ENCODE measurements at places on chromosomes 3 and 15. TPM values are rescaled to one million over a fixed set of nuclear protein-coding genes. Genes with fewer than 3 reads are reported as not detected.

Gene SLC2A2
- total RNA-seq = not detected

Gene NPAP1
- total RNA-seq = not detected

Gene SERPINI2
- total RNA-seq = not detected

- no peak for DNase-seq
Observed at GRCh38 chr3:119894195-119894594, 112.3 kb downstream of the NR1I2 start.

- DNase-seq = no peak
Observed at GRCh38 chr15:59322056-59322759, 50.5 kb downstream of the MYO1E start.

DNA sequence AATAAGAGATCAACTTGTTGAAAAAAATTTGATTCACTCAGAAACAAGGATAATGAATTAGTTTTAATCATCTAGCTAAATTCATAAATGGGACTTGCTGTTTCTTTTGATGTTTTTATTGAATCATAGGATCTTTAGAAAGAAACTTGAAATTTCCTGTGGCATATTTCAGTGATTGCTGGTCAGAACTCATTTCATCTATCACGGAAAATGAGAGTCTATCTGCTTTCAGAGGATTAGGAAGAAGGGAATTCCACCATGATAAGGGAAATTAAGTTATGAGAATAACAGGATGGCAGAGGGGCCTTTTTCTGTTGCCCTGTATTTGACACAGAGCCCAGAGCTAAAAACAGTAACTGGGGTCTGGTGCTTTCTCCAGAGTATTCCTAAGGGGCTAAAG is 44.9 kb upstream of the CCNL1 start:
- no peak for DNase-seq

DNA sequence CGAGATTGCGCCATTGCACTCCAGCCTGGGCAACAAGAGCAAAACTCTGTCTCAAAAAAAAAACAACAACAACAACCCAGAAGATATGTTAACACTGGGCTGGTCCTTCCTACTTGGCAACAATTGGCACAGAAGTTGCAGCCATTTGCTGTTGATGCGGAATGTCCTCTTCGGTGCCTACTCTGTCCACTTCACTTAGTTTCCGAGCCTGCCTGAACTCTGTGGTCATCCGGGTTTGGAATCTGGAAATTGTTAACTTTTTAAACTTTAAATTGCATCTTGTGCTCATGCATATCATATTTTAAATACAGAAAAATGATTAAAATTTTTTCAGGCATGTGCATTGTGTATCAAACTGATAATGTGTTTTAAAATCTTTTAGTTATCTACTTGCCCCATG is 81.5 kb downstream of the FNDC3B start:
- DNase-seq = no peak
